ENCODE measurements at places on chromosomes 2 and 18.

- no peak for DNase-seq
Measured at GRCh38 chr18:76057386-76057785, 437.7 kb downstream of the ZNF516 start.

DNA sequence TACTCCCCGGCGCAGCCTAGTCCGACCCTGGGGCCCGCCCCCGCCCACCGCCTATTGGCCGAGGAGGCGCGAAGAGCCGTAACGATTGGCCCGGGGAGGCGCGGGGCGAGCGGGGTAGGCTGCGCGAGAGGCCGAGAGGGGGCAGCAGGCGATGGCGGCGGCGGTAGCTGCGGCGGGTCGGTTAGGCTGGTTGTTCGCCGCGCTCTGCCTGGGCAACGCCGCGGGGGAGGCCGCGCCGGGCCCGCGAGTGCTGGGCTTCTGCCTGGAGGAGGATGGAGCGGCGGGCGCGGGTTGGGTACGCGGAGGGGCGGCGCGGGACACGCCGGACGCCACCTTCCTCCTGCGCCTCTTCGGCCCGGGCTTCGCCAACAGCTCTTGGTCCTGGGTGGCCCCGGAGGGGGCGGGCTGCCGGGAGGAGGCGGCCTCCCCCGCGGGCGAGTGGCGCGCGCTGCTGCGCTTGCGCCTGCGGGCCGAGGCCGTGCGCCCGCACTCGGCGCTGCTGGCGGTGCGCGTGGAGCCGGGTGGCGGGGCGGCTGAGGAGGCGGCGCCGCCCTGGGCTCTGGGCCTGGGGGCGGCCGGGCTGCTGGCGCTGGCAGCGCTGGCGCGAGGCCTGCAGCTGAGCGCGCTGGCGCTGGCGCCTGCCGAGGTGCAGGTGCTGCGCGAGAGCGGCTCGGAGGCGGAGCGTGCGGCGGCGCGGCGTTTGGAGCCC, at the start of gene CNNM3:
Gene CNNM3 (plus strand): TSS at position 142 of the 709 bp plus-strand sequence. CDS start 10 bp downstream, at position 152.
- peak; percentile 99 for DNase-seq

GRCh38 chr18:67794521-67794920, 278.0 kb upstream of the DSEL start:
- DNase-seq = no peak

- no peak for DNase-seq
Measured at GRCh38 chr18:58792086-58792485, 72.6 kb upstream of the ZNF532 start.

- DNase-seq = no peak
Measured at GRCh38 chr2:157746234-157746950, 117.7 kb upstream of the ACVR1C start.

DNA sequence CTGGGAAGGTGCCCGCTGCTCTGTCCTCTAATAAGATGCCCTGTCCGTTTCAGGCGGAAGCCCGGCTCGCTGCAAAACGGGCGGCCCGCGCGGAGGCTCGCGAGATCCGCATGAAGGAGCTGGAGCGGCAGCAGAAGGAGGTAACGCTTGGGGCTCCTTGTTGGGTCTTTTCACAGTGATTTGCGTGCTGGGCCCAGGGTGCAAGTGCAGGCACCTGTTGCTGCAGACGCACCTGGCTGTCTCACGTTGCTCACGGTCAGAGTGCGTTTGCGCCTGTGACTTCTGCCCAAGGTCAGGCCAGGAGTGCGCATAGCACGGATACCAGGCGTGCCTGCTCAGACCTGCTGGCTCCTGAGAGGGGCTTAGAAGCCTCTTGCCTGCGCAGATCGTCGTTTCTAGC, 81.1 kb downstream of the LRRFIP1 start:
- no peak for DNase-seq

DNA sequence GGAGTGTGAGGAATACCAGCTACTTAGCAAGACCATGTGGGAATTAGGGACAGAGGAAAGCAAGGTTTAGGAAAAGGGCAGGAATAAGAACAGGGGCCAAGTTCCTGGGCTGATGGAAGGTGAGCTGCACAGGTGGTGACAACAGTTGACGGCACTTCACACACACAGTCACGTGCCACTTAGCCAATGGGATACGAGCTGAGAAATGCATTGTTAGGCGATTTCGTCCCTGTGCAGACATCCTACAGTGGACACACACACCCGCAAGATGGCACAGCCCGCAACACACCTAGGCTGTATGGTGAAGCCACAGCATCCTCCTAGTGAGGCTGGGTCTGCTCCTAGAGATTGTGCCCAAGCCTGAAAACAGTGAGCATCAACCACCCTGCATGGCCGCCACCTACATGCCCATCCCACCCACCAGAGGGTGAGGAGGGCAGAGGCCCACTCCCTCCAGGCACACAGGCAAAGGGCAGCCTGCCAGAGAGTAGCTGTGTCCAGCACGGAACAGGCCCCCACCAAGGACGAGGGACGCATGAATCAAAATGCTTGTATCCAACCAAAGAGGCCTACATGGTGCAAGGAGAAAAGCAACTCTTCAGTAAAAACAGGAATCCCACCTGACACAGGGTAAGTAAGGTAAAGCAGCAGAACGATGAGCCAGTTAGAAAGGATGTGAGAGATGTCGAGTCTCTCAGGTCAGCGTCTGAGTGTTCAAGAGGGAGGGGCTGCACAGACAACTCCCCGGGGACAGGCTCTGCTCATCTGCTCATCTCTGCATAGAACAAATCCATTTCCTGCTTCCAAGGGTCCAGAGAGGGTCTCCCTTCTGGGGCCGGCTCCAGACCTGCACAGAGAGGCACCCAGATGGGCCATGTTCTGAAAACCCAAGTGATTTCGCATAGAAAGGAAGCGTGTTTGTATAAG, 51.3 kb downstream of the ZNF516 start:
- no peak for DNase-seq

GRCh38 chr2:127592761-127593227, 53.2 kb upstream of the GPR17 start:
- DNase-seq = peak; percentile 17

DNA sequence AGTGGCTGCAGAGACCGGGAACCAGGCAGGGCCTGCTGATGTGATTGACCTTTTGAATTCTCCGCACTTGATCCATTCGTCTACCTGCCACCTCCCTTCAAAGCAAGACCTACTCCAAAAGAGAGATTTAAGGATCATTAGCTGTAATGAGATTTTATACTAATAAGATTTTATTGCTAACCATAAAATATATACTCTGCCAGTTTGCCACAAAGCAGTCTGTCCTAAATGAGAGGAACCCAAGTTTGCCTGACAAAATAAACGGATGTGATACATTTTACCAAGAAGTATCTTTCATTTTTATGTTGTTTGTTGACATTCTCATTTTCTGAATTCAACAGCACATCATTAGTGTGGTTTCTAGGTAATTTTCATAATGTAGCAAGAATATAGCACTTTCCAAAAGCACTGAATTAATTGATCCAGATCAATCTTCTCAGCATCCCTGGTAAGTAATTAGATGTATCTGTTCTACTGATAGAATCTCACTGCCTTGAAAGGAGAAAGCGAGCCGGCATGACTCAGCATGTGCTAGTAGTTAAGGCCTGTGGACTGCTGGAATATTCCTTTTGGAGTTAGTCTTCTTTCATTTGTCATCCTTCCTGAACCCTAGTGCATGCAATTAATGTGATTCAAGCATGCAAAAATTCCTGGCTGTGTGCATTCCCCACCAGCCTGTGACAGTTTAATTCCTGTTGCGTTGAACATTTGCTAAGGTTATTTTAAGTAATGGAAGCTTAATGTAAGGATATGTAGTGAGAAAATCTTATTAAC, 128.5 kb downstream of the ARL6IP6 start:
- DNase-seq = peak; percentile 9

DNA sequence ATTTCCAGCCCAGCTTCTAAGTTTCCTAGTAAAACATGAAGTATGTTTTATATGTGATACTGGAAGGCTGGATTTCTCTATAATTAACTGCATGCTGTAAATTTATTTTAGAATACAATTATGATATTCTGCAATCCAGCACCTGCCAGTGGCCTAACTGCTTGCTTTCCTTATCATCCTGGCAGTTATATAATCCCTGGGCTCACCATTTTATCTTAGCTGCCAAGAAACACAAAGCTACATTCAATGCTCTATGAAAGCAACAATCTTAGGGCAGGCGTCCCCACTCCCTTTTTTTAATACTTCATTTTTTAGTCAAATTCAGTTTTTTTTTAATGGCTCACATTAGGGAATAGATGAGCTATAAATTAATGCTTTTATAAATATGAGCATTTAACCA, 38.4 kb upstream of the UBXN4 start:
- no peak for DNase-seq

DNA sequence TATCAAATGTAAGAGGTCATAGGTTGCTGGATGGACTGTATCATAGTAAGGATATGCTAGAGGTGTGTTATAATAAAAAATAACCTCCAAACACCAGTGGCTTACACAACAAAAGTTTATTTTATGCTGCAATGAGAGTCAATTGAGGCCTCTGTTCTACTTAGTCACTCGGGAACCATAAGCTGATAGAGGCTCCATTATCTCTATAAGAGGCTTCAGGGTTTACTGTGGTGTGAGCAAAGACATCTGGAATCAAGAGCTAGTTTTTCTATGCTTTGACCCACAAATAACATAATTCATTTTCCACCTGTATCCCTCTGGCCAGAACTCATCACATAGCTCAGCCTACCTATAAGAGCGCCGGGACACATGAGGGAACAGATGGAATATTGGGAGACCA, 47.5 kb upstream of the NEMP2 start:
- no peak for DNase-seq

- no peak for DNase-seq
Measured at GRCh38 chr2:144678736-144679135, 158.8 kb upstream of the ZEB2 start.
